ENCODE measurements at places on chromosomes 3 and 15.
A peak's percentile ranks its signal among the peaks of the same experiment; 100 is the strongest.

DNA sequence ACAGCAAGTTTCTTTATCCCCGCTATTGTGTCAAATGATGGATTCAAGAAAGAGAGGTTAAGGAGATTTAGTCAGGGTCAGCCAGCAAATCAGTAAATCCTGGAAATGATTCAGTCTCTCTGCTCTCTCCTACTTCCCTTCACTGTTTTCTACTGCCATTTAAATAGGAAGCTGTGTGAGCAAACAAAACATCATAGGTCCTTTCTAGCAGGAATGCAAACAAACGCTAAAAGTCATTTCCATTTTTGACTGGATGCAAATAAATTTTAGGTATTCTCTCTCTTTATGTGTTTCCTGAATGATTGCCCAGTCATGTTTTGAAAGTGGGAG lies 299.4 kb upstream of the RORA start:
- no peak for DNase-seq

GRCh38 chr15:82062479-82063454 lies 16.9 kb upstream of the MEX3B start:
- no peak for DNase-seq

GRCh38 chr3:55654123-55654760 lies 167.1 kb upstream of the WNT5A start:
- no peak for DNase-seq

DNA sequence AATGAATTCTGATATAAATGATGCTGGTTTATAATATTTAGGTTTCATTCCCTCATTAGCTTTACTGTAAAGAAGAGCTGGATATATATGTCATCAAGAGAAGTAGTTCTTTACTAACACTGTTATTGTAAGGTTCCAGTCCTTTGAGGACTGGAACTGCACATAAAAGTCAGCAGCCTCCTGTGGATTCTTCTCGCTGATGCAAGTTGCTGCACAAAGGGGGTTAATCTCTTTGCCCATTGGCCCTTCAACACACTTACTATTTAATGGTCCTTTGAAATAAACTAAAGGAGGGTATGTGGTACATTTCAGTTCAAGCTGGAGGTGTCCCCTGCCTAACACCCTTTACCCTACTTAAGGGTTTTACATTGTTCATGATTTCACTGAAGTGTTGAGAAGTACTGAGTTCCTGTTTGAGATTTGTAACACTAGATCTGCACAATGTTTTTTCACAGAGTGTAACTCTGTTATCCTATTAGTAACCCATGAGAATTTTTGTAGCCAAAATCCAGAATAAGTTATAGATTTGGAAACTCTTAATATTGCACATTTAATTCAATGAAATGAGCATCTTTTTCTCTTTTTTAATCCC lies 43.9 kb downstream of the NR2C2 start:
- DNase-seq: no peak

- DNase-seq: no peak
Observed at GRCh38 chr3:149990423-149990948, 19.8 kb upstream of the PFN2 start.

GRCh38 chr15:84840741-84841429 lies 23.7 kb downstream of the ALPK3 start:
- DNase-seq: peak; percentile 81

GRCh38 chr15:66462627-66463026 lies 34.9 kb downstream of the SNAPC5 start:
- no peak for DNase-seq

DNA sequence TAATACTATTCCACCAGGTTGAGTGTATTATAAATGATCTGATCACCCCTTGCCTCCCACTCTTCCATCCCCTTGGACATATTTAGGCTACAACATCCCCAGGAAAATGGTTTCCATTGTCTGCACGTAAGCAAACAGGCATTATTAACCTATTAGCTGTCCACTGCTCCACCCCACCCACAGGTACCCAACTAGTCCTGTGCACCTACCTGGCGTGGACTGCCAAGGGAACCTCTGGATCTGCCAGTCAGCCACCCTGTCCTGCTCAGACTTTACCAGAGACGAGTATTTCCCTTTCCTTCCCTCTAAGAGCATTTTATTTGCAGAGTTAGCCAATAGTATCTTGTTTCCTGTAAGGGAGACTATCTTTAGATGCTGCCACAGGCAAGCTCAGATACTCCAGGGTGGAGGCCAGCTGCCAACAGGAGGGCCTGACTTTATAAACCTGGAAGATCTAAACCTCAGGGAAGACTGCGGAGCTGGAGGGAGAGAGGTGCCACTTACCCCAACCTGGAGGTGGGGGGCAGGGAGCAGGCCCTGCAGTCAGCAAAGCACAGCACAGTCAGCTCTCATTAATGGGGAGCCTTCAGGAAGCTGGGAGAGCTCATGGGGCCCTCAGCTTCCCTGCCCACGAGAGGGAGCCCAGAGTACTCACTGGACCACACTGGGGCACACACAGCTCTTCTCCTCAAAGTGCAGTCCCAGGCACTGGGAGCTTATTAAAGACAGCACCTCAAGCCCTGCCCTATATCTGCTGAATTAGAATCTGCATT lies at the start of gene CX3CR1:
Gene CX3CR1, minus strand, starts transcription at position 292 of the 773 bp plus-strand sequence. CDS start 13,527 bp downstream, outside the sequence.
- DNase-seq: no peak

DNA sequence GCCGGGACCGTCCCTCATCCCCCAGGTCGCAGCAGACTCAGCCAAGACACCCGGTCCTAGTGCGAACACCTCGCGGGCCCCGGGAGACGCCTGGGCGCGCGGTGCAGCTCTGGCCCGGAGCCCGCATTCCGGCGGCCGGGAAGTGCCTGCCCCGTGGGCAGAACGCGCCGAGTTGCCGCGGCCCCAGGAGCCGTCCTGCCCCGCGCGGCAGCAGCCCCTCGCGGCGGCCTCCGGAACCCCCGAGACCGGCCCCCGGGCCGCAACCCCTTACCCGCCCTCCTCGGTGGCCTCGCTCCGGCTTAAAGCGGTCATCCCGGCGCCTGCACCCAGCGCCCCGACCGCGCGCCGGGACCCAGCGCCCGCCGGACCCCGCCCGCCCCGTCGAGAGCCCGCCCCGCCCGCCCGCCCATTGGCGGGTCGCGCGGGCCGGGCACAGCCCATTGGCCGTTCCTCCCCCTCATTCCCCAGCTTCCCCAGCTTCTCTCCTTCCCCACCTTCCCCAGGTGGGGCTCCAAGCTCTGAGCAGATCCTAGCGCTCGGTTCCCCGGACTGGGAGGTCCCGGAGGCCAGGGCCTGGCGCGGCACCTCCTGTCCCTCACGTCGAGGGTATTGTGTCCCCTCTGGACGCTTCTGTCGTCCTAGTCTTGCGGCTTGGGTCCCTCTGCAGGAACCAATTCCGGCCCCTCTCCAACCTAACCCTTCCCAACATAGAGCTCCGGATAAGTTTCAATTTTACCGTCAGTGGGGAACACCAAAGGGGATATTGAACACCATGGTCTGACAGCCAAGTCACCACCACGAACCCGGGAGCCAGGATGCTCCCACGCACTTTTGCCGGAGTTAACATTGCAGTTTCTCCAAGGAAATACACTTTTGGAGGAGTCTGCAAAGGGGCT lies at the start of gene GRAMD2A:
Gene GRAMD2A, minus strand, starts transcription at position 328 of the 896 bp plus-strand sequence.
- no peak for DNase-seq

DNA sequence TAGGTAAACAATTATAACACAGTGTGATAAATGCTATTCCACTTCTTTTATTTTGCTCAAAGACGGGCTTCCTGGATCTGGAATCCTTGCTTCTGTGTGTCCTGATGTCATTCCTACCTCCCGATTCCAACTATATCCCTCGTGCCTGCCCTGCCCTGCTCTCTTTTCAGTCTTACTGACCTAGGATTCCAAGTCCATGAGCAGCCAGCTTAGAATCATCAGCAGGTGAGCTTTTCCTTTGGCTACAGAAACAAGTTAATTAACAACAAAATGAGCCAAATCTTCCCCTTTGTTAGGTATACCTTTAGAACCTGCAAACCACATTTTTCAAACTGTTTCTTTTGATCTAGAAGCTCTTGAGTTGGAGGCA lies 21.9 kb upstream of the KPNA1 start:
- DNase-seq: no peak

DNA sequence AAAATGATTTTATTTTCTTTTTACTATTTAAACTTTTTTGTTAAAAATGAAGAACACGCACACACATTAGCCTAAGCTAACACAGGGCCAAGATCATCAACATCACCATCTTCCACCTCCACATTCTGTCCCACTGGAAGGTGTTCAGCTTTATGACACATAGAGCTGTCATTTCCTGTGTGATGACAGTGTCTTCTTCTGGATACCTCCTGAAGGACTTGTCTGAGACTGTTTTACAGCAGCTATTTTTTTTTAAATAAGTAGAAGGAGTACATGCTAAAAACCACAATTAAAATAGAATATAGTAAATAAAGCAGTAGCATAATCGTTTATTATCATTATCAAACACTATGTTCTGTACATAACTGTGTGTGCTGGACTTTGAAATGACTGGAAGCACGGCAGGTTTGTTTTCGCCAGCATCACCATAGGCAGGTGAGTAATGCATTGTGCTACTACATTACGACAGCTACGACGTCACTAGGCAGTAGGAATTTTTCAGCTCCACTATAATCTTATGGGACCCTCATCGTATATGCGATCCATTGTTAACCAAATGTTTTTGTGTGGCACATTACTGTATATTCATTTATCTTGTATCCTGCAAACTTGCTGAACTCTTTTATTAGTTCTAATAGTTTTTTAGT lies 72.8 kb downstream of the KLF15 start:
- DNase-seq: no peak

DNA sequence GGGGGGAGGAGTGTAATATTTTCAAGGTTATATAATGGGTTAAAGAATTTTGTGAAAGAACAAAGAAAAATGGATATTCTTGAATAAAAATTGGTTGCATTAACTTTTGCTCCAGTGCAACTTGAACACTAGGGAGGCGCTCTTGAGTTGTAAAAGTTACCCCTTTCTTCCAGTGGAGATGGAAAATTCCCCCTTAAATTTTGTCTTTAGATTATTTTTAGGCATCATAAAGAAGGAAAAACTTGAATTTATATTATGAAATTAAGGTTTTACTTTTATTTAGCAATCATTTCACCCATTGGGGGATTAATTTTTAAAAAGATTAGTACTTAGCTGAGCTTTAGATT lies 550 bp upstream of the CHD2 start:
- no peak for DNase-seq

GRCh38 chr3:40268802-40269524 lies 40.5 kb upstream of the EIF1B start:
- DNase-seq: no peak

DNA sequence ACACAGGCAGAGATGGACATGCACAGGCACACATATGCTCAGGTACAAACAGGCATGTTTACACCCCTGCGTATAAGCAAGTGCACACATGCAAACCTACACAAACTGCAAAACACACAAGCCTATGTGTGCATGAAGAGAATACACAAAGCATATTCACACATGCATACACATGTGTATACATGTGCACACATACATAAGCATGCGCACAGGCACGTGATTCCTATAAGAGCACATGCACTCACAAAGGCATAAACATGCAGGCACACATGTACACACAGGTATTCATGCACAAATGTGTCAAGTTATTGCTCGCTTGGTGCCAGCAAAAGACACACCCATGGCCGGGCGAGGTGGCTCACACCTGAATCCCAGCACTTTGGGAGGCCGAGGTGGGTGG lies 1.4 kb upstream of the GNAT1 start:
- no peak for DNase-seq

GRCh38 chr3:107401301-107401700 lies 24.1 kb downstream of the CCDC54 start:
- DNase-seq: no peak

GRCh38 chr3:129614927-129615363 lies 8.5 kb upstream of the PLXND1 start:
- peak; percentile 80 for DNase-seq

DNA sequence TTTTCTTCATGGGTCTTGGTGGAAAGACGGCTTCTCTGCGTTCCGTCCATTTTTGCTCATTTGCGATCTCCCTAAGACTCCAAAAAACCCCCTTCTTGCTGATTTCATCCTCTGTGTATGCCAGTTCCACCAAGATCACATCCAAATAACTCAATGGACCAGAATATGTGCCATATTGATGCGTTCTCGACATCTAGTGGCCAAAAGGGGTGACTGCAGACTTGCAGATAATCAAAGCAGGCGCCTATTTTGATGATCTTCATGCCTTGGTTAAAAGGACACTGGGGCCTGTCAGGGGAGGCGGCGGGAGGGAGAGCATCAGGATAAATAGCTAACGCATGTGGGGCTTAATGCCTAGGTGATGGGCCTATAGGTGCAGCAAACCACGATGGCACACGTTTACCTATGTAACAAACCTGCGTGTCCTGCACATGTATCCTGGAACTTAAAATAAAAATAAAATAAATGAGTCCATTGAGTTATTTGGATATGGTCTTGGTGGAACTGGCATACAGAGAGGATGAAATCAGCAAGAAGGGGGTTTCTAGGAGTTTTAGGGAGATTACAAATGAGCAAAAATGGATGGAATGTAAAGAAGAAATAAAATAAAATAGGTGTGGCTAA lies 104.2 kb upstream of the RAD18 start:
- no peak for DNase-seq

DNA sequence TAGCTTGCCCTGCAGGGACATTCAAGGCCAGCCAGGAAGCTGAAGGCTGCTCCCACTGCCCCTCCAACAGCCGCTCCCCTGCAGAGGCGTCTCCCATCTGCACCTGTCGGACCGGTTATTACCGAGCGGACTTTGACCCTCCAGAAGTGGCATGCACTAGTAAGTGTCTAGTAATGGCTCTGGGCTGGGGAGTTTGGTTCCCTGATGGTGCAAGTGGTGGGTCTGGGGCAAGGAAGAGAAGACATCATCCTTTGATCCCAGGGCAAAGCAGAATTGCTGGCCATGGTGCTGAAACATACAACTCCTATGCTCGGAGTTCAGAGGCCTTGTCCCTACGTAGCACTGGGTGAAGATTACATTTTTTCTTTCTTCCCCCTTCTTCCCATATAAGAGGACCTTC lies 311.4 kb downstream of the EPHB1 start:
- no peak for DNase-seq

DNA sequence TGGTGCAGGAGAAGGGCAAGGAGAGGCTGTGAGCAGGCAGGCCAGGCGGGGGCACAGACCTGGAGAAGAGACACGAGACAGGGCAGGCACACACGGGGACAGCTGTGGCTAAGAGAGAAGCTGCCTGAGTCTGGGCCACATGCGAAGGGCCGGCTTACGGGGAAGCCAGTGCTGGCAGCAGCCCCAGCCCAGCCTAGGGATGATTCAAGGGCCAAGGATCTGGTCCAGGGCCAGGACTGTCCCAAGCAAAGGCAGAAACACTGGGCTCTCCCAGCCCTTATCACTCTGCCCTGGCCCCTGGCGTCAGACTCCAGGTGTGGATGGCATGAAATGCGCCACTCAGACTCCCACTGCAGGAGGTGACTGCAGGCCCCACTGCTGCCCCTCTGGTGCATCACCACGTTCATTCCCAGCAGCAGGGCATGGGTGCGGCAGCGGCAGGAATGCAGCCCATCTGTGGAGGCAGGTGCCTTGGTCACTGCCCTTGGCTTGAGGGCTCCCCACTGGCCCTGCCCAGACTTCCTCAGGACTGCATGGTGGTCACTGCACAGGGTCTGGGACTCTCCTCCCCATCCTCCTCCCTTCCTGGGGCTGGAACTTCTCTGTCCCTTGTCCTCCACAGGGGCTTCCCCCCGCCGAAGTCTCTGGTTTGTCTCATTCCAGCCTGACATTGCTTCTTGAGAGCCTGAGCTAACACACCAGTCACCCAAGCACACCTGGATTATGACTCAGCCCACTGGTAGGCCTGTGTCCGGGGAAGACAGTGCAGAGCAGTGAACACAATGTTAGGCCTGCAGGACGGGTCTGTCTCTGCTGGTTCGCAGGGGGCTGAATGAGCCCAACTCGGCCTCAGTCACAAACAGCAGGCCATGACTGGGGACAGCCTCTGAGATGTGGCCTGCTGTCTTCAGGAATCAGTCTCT lies 69.3 kb downstream of the TBC1D2B start:
- DNase-seq: peak; percentile 89

GRCh38 chr3:110454066-110454465 lies 617.5 kb upstream of the NECTIN3 start:
- DNase-seq: no peak

All from Right ventricle myocardium superior (tissue), 1 donor.